ENCODE measurements at places on chromosomes 4 and X.

DNA sequence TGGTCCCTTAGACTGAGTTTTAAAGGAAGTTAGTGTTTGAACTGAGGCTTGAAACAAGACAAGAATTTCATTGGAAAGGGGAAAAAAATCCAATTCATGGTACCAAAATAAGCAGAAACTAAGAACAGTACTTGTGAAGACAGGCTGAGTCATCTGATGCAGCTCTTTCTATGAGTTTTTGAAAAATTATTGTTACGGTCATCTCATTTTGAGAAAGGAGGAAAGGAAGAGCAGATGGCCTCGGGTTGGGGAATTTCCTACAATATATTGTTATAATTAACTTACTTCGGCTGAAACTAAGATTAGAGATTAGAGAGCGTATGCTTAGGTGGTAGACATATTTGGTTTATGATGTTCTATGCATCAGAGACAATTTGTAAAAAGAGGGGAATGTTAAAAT is 2164.8 kb upstream of the AGA start:
- no peak for DNase-seq

DNA sequence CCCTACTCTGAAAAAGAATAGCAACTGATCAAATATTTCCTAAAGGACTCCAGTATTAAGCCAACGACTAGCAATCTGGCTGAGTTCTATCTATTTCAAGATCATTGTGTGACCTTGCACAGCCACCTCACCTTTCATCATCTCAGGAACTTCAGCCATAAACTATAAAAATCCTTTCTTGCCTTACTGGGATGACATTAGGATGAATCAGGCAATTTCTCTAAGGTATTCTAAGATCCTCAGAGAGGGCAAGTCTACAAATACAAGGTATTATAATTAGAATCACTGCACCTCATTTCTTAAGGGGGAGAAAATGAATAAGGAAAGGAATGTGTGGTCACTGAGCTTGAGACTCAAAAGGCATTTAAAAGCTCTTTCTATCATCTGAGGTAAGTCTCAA is 152.6 kb downstream of the GRIA3 start:
- DNase-seq = no peak

DNA sequence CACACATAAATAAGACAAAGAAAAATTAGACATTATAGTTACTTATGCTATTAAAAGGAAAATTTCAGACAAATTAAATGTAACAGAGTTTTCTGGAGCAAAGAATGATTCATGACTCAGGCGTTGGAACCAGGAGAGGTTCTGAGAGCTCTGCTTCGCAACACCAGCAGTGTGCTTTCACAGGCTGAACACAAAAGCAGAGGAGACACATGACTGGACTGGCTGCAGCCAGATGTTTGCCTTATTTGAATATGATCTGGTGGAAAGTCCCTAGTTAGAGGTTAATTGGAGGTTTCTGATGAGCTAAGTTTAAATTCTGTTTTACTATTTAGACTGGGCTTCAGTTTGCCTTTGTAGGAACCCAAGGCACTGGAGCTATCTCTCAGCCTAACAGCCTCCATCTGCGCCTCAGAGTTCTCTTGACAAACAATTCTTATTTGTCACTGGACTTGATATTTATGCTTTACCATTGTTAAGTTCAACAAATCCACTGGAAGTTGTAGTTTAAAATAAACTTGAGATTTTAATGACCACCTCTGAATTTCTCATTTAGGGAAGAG is 16.2 kb downstream of the BOD1L1 start:
- DNase-seq = no peak

- DNase-seq = no peak
Observed at GRCh38 chrX:13293700-13294099, 26.2 kb downstream of the ATXN3L start.

GRCh38 chr4:160143574-160143973 is 1040.7 kb downstream of the RAPGEF2 start:
- DNase-seq = no peak

DNA sequence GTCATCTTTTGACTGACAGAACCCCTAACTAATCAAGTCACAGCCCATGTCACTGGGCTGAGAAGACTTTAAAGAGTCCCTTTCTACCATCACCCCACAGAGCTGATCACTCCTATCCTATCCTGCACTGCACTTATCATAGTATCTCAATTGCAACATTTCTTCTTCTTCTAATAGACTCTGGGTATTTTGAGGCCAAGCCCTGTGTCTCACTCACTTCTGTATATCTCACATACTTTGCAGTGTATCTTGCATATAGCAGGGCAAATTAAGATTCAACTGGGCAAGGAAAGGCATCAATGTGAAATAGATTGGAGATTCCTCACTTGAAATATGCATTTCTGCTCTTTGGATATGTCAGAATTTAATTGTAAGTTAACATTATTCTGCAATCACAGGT is 531.5 kb upstream of the SLIT2 start:
- DNase-seq = no peak
